Coronary artery (tissue), 2 donors: ENCODE measurements at places on chromosomes 16 and 17.

DNA sequence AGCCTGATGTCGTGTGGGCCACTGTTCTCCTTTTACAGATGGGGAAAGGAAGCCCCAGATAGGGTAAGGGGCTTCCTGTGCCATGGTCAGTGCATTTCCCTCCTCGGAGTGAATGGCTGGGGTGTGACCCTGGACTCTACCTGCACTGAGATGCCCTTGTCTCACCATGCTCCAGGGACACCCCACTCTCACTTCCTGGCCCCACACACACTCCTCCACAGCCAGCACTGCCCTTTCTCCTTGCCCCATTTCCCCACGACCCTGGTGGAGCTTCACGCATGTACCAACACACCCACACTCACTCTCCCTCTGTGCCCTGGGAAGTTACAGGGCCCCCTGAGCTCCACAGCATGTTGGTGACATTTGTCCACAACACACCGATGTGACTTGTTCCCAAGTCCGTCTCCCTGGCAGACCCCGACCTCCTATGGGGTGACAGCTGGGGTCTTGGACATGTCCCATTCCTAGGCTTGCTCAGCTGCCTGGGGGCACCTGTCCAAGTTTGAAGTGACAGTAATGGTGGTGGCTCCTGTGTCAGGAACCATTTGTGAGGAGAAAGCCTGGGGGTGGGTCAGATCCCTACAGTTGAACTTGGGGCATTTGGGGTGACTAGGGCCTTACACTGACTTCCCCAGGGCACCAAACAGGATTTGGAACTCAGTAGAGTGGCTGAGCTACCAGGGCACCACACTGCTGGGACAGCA, 47.4 kb downstream of the PECAM1 start:
- no peak for DNase-seq

DNA sequence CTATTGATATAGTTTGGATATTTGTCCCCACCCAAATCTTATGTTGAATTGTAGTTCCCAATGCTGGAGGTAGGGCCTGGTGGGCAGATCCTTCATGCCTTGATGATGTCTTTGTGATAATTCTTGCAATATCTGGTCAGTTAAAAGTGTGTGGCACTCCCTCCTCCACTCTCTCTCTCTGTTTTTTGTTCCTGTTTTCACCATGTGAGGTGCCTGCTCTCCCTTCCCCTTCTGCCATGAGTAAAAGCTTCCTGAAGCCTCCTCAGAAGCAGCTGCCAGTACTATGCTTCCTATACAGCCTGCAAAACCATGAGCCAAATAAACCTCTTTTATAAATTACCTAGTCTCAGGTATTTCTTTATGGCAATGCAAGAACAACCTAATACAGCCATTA, 47.3 kb downstream of the TOM1L2 start:
- DNase-seq: no peak

DNA sequence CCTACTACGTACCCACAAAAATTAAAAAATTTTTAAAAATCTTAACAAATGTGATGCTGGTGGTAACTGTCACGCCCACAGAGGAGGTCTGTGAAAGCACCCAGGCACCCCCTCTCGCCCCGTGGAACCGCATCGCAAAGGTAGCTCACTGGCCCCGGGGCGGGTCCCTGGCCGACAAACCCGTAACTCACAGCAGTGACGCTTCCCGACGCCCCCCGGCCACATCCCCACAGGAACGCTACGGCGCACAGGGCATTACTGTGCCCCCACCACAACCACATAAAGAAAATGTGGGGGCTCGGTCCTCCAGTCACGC, 366 bp downstream of the ANKS3 start:
- DNase-seq: no peak

DNA sequence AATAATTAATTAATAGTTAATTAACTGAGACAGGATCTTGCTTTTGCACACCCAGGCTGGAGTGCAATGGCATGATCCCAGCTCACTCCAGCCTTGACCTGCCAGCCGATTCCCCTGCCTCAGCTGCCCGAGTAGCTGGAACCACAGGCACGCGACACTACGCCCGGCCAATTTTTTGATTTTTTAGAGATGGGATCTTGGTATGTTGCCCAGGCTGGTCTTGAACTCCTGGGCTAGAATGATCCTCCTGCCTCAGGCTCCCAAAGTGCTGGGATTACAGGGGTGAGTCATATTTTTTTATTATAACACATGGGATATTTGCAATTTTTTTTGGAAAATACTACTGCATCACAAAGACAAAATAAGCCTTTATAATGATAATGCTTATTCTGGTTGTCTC, 30.4 kb upstream of the BCAR1 start:
- DNase-seq: no peak

GRCh38 chr17:37614391-37614790, 5.2 kb upstream of the SYNRG start:
- DNase-seq: no peak

DNA sequence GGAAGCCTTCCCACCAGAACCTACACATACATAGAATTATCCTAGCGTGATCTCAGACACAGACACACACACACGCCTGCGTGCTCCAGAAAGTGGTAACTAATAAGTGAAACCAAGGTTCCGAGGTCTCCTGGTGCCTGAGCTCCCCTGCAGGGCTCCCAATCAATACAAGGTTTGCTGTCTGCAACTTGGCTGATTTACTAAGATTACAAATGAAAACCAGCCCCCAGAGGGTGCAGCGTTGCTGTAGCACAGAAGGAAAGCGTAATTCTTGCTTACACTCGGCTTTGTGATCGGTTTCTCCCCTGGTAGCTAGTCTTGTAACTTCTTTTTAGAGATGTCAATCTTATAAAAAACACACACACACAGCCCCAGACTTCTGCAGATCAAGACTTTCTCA, 334.1 kb upstream of the XYLT1 start:
- no peak for DNase-seq

- no peak for DNase-seq
Measured at GRCh38 chr16:50991436-50991835, 159.6 kb downstream of the SALL1 start.

- DNase-seq: no peak
Measured at GRCh38 chr16:46629331-46630219, 8.4 kb upstream of the SHCBP1 start.

- DNase-seq: peak; percentile 14
Measured at GRCh38 chr17:47806913-47807255, 14.7 kb downstream of the OSBPL7 start.

GRCh38 chr17:37239690-37240334, 136.0 kb upstream of the C17orf78 start:
- no peak for DNase-seq

- no peak for DNase-seq
Measured at GRCh38 chr17:50609380-50610074, 25.2 kb upstream of the ABCC3 start.

DNA sequence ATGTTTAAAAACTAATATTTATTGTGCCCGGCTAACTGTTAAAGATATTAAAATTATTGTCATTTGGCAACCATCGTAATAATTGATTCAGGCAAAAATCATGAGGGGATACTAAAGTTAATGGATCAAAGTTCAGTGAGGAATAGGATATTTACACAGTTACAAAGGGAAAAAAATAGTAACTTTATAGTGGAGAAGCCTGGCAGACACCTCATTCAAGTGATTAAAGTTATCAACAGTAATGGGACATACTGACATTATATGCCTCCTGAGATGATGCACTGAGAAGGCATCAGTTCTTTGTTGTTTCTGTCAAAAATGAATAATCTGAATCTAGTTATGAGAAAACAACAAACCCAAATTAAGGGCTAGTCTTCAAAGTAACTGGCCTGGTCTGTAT, 77.1 kb downstream of the NLK start:
- DNase-seq: no peak

DNA sequence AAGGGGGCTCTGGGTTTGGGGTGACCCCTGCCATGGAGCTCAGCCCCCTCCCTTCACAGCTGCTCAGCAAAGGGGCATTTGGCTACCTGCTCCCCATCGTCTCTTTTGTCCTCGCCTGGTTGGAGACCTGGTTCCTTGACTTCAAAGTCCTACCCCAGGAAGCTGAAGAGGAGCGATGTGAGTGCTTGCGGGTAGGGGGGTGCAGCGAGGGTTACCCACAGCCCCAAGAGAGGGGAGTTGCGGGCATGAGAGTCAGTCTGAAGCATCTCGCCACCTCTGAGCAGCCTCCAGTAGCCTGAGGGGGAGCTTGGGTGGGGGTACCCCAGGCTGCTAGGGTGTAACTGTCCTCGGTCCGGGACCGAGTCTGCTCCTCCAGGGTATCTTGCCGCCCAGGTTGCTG, 6.8 kb upstream of the TCAP start:
- no peak for DNase-seq

DNA sequence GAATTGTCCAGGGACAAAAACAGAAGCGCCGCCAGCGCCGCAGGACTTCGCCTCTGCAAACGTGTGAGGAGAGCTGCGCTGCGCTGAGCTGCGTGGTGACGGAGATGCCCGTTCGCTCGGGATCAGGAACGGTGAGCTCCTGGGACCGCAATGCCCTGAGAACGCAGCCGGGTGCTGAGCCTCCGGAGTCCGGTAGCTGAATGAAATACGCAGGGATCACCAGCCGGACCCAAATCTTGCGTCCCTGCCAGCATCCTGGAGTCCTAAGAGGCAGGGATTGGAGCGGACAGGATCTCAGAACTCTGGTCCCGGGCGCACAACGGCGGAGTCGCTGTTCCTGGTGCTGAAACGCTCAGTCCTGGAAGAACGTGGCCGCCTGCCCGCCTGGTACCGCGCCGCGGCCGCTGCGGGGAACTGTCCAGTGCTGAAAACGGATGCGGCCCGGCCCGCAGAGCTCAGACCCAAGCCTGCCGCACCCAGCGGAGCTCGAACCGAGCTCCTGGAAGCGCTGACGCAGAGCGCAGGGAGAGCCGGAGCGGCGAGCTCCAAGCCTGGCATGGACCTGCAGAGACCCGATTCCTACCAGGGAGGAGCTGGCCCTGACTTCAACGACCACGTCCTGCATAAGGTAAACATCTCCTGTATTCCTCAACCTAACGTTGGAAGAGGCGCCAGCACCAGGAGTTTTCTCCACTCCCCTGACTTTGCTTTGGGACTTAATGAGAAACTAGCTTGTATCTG, 41.5 kb downstream of the CD300LF start:
- peak; percentile 72 for DNase-seq

GRCh38 chr16:3642397-3643094, 11.9 kb upstream of the DNASE1 start:
- no peak for DNase-seq

DNA sequence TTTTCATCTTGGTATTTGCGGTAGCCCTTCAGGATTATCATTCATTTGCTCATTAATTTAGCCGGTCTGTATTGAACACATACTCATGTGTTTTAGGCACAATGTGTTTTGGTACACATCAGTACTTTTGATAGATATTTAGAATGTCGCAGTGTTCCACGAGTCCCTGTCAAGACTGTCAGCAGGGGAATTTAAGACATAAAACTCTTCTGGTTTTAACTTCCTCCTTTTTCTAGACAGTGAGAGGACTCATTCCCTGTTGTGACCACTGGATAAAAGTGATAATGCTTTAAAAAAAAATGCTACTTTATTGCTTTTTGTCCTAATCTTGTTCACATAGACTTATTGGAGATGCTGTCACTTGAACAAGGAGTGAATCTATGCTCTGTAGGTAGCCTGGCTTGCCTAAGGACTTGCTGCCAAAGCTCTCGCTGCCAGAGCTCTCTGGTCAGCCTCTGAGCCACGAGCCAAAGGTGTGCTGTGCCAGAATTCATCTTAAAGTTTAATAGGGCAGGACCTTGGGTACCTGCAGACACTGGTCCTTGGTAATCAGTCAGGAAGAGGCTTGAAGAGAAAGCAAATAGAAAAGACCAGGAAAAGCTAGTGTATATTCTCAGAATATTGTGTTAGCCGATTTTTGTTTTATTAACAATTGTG, 5.4 kb downstream of the DCAF7 start:
- DNase-seq: no peak

DNA sequence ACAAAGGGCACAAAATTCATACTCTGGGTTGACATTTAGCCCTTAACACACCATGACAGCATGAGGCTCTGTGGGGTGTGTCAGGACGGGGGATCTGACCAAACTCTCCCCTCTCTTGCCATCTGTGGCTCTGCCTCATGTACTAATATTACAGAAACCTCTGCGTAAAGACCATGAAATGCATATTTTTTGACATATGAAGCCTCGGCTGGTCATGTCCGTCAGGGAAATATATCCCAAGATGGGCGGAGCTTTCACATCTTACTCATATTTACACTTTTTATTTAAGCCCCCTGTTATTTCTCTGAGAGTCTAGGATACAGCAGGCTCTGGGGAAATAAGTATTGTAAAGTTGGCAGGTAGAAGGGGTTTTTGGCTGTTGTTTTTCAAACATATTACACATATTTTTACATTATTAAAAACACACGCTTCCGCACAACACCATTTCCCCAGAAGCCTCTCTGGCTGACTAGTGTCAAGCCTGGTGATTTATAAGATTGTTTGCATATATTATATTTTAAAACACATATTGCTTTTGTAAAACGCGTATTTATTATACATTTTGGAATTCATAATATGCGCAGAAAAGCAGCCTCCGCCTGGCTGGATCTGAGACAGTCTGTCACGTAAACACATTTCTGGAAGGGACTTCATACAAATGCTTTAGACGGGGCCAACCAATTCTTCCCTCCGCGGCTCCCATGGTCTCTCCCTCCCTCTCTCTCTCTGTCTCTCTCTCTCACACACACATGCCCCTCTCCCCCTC, 237.7 kb upstream of the ZFHX3 start:
- no peak for DNase-seq

DNA sequence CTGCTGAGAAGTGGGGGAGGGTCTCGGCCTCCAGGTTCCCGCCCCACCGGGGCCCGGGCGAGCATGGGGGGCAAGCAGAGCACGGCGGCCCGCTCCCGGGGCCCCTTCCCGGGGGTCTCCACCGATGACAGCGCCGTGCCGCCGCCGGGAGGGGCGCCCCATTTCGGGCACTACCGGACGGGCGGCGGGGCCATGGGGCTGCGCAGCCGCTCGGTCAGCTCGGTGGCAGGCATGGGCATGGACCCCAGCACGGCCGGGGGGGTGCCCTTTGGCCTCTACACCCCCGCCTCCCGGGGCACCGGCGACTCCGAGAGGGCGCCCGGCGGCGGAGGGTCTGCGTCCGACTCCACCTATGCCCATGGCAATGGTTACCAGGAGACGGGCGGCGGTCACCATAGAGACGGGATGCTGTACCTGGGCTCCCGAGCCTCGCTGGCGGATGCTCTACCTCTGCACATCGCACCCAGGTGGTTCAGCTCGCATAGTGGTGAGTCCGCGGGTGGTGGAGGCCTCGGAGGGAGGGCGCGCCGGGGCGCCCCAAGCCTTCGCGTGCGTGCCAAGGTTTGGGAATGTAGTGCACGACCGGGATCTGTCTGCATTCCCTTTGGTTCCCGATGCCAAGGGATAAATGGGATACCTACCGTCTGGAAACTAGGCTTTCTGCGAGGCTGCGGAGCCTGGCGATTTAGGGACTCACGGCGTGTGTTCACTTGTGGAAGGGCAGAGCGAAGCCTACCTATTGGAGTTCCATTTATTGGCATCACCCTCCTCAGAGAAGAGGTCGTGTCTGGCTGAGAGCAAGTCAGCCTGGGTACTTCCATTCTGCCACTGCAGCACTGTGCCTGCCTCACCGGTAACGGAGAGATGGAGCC, 1.0 kb downstream of the ZNRF1 start:
- DNase-seq: no peak

GRCh38 chr16:88317613-88317965, 65.2 kb upstream of the ZNF469 start:
- no peak for DNase-seq
